Stimulated activated CD4-positive, alpha-beta T cell treated with anti-CD3 and anti-CD28 coated beads, Interleukin-2, amount 100 ng/mL, for 4 hours (primary cell): ENCODE measurements at places on chromosomes 6 and 20.

DNA sequence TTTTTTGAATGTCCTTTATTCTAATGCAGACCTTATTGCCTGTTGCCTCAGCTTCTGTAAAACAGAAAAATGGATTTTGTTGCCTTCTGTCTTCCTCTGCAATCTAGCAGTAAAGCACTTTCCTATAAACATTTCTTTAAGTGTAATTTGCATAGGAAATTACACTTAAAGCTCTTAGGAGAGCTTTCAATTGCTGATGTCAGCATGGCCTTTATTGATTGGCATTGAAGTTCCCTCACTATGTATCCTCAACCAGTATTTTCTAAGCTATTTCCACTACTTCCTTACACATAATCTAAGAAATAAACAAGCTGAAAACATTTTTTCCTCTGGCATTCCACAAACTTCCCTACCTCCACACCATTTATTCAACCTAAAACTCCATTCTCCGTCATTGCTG, 22.3 kb downstream of the ADGRG6 start:
- DNase-seq, result no peak

DNA sequence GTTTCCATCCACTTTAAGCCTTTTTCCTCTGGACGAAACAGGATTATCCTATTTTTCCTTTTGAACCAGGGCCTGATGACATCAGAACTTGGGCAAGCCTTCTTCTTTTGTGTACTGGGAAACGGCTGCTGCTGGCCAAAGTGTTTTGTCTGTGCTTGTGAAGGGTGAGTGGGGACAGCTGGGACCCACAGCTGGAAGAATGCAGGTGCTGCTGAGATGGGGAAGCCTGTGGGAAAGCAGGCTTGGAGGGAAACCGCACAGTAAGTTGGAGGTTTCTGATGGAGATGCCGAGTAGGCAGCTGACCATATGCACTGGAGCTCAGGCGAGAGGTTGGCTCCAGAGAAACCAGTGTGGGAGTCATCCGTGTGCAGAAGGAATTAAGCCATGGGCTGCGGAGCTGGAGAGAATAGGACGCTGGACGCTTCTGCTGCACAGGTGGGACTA, 8.5 kb upstream of the PSMG4 start:
- no peak for DNase-seq

DNA sequence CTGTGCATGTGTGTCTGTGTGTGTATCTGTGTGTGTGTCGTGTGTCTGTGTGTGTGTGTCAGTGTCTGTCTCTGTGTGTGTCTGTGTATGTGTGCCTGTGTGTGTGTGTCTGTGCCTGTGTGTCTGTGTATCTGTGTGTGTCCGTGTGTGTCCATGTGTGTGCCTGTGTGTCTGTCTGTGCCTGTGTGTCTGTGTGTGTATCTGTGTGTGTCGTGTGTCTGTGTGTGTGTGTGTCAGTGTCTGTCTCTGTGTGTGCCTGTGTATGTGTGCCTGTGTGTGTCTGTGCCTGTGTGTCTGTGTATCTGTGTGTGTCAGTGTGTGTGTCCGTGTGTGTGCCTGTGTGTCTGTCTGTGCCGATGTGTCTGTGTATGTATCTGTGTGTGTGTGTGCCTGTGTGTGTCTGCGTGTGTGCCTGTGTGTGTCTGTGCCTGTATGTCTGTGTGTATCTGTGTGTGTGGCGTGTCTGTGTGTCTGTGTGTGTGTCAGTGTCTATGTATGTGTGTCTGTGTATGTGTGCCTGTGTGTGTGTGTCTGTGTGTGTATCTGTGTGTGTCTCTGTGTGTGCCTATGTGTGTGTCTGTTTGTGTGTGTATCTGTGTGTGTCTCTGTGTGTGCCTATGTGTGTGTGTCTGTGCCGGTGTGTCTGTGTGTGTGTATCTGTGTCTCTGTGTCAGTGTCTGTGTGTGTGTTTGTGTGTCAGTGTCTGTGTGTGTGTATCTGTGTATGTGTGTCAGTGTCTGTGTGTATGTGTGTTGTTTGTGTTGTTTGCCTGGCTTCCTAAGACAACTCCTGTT, 11.6 kb downstream of the SNPH start:
- DNase-seq, result no peak

- DNase-seq, result no peak
These were observed 124.7 kb downstream of the TMEM242 start for GRCh38 chr6:157198425-157199279.

- DNase-seq, result no peak
These were observed 4.4 kb downstream of the MYLK2 start for GRCh38 chr20:31823360-31824124.

DNA sequence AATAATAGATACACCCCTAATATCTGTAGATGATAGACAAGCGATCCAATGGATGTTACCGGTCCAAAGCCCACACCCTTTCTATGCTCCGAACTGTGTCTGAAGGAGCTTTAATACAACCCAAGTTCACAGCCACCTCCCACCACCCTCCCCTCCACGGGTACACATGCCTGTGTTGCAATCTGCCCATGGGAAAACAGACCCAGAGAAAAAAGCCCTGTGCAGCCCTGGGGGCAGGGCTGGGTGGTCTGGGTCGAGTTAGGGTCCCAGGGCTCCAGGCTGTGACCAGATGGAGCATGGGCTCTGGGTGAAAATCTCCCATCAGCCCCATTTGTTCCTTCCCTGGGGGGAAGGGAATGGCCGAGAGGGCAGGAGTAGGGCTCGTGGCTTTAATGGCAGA, 65.8 kb downstream of the BANF2 start:
- DNase-seq, result no peak

DNA sequence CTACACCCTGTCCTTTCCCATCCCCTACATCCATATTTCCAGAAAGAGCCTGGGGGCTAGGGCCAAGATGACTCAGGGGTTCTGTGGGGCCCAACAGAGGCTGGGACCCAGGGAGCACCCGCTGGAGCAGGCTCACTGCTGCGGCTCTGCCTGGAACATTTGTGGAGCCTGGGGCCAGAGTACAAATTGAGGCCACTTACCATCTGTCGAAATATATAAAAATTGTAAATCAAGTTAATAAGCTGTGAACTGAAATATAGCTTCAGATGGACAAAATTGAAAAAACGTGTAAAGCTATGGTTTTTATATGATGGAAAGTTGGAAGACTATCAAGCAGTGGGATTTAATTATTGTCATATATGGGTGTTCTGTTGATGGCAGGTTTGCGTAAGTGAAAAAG, 82.9 kb upstream of the ATXN1 start:
- DNase-seq, result no peak

DNA sequence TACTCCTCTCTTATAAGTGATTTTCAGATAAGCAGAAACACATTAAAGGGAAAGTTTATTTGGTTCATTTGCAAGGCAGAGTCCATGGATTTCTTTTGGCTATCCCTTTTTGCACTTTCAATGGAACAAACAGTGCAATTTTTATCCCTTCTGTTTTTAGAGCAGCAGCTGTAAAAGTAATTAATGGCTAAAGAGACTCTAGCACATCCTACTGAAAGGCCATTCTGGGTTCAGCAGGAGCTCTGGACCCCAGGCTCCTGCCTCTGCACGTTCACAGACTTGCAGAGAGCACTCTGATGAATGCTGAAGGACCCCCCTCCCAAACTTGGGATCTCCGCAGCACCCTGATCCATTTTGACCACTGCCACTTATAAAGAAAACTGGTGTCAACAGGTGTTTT, 40.3 kb upstream of the PDE7B start:
- no peak for DNase-seq

DNA sequence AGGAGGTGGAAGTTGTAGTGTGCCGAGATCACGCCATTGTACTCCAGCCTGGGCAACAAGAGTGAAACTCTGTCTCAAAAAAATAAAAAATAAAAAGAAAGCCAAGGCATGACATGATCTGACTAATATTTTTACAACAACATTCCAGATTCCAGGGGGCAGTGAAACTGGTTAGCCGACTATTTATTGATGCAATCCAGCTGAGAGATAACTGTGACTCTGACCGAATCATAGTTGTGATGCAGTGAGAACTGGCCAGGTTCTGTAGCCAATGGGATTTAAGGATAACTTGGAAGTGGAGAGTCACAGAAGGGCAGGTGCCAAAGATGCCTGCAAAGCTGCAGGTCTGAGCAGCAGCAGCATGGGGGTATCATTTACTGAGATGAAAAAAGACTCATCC, 82.9 kb upstream of the TSHZ2 start:
- no peak for DNase-seq

DNA sequence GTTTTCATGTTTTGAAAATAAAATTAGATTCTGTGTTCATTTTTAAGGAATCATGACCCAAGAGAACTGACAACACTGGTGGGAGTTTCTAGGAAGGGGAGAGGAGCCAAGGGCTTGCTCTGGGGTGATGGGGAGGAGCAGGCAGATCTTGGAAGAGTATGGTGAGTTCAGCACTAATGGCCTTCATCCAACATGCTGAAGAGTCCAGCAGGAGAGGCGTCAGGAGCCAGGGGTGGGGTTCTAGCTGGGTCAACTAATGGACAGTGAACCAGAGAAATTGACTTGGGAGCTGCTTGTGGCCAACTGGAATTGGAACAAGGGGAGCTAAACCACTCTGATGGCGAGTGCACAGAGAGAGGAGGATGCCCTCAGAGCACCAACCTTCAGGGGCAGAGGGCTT, 107.1 kb downstream of the MRPL14 start:
- no peak for DNase-seq

DNA sequence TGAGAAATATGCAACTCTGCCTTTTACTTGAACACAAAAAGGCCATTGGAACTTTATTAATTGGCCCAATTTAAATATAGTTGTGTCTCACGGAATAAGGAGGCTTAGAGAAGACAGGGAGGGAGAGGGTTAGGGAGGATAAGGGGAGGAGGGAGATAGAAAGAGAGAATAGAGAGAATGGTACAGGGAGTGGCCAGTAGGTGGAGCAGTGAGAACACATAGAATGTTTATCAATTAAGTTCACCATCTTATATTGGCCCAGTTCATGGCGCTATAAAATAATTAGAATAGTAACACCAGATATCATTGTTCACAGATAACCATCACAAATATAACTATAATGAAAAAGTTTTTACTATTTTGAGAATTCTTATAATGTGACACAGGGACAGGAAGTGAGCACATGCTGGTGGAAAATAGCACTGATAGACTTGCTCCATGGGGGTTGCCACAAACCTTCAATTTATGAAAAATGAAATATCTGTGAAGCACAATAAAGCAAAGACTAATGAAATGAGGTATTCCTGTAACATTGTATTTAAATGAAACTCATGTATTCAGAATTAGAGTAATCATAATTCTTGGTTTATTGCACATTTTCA, 374.1 kb upstream of the MANEA start:
- DNase-seq, result no peak

DNA sequence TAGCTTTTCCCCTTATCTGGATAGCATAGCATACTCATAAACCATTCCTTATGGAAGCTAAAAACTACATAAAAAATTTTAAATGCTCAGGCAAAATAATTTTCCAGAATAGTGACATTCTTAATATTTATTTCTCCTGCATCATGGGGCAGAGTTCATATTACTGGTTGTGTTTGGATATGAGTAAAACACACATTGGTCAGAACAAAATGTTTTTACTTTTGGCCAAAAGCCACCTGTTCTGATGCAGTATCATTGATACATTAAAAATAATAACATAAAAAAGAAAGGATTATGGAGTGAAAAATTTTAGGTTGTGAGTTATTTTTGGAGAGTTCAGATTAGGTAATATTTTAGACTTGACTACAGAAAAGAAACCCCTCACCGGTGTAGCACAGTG, 33.6 kb downstream of the TRAM2 start:
- DNase-seq, result no peak

DNA sequence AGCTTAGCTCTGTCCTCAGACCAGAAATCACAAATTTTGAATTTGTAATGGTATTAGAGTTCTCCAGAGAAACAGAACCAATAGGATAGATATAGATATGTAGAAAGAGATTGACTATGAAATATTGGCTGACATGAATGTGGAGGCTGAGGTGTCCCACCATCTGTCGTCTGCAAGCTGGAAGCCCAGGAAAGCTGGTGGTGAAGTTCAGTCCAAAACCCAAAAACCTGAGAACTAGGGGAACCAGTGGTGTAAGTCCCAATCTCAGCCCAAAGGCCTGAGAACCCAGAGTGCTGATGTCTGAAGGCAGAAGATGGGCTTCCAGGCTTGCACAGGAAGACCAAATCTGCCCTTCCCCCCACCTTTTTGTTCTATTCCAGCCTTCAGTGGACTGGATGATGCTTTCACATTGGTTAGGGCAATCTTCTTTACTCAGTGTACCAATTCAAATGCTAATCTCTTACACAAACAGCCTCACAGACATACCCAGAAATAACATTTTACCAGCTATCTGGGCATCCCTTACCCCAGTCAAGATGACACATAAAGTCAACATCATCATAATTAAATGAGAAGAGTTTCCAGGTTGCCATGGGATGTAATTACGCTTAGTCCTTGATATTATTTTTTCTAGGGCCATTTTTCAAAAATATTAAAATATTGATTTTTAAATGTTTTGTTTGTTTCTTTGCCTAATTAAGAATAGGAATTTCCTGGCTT, 570.8 kb downstream of the UTRN start:
- DNase-seq, result no peak

DNA sequence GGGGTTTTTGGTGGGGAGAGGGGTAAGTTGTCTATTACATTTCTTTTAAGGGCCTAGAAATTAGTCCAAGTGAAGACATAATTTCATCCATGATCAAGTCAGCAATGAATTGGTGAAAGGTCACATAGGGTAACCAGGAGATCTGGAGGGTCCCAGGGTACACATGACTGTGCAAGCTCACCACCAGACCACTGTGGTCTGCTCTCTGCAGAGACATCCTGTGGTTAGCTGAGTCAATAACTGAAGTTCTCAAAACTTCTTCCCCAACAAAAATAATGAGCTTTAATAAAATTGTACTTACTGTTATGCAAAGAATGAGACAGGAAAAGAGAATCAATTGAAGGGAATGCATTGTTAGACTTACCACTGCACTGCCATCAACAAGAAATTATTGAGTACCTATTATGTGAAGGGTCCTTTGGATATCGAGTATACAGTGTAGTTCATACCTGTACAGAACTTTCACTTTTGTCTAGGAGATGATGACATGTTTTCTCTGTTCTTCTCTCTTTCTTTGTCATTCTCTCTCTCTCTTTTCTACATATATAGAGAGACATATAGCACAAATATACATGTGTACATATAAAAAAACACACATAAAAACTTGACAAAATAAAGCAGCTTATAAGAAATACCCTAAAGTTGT, 209.8 kb downstream of the GJA1 start:
- no peak for DNase-seq

- no peak for DNase-seq
These were observed 167.4 kb downstream of the SASH1 start for GRCh38 chr6:148509800-148510581.
